Smooth muscle cell of the brain vasculature (primary cell): ENCODE measurements at places on chromosomes 12 and 14.
A peak's percentile ranks its signal among the peaks of the same experiment; 100 is the strongest.

- no peak for DNase-seq
Measured at GRCh38 chr12:54372113-54372806, 8.0 kb upstream of the GPR84 start.

DNA sequence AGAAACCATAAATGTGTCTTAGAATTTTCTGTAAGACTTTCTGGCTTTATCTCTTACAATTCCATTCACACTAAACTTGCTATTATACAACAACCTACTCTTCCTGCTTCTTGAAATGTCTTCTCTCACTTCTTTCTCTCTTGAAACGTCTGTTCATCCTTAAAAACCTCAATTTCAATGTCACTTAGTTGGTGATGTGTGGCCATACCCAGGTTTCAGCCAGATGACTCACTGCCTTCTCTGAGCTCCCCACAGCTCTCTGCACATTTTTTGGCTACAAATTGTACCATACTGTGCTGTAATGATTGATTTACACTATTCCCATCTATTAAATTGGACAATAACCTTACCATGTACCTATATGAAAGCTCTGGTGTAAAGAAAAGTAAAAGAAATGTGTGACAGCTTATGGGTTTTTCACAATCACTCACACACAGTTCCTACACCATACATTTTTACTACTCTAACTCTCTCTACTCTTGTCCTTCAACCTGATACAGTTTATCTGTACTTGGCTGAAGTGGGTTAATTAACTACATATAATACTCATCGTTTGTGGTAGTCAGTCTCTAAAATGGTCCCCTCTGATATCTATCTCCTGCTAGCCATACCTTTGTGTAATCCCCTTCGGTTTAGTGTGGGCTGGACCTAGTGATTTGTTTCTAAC lies 222.1 kb downstream of the NELL2 start:
- no peak for DNase-seq

- DNase-seq = no peak
Measured at GRCh38 chr14:74684434-74684833, 28.4 kb downstream of the AREL1 start.

GRCh38 chr12:96329545-96329944 lies 70.7 kb downstream of the CDK17 start:
- DNase-seq = no peak

DNA sequence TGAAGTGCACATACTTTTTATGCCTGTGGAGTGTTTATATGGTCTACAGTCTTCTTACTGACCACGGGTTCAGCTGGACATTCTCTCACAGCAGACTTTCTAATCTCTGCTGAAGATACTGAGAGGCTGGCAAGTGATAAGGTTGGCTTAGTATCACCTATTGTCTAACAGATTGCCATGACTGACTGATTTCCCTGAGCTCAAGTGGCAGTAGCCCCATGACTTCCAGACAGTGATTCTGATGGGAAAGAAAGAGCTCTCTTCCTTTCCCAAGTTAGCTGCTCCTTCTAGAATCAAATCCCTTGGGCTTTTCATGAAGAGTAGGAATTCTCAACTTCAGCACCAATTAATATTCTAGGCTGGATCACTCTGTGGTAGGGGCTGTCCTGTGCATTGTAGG lies 141.4 kb downstream of the ANO4 start:
- no peak for DNase-seq

- no peak for DNase-seq
Measured at GRCh38 chr14:84453307-84453950, 1076.5 kb upstream of the FLRT2 start.

DNA sequence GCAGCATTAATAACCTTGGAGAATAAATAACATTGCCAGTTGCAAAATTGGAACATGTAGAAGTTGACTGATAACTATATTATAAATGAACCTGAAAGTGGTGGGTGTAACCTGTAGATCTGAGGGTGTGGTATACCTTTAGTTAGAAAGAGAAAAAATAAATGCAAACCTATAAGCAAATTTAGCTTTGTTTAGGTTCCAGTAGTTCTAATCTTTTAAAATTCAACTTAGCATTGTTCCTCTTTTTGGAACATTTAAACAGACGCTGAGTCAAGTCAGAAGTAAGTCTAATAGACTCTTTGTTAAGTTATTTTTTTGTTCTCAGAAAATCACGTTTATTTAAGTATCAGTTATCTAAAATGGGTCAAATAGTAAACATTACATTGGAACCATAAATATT lies 120.0 kb downstream of the DNAI7 start:
- DNase-seq = no peak

DNA sequence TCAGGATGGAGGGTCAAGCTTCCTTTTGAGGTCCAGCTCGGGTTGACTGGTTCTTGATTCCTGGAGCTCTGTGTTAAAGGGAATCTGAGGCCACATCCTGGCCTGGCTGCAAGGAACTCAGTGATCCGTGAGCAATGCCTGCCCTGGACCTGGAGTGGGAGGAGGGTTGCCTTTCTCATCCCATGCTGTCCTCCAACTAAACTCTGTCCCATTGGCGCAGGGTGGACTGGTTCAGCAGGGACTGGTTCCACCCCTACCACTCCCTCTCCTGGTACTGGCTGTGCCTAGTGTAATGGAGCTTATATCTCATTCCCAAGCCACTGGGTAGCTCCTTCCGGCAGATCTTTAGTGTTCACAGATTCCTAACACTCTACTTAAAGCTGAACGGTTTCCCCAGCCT lies 3.9 kb upstream of the CMKLR1 start:
- DNase-seq = no peak

DNA sequence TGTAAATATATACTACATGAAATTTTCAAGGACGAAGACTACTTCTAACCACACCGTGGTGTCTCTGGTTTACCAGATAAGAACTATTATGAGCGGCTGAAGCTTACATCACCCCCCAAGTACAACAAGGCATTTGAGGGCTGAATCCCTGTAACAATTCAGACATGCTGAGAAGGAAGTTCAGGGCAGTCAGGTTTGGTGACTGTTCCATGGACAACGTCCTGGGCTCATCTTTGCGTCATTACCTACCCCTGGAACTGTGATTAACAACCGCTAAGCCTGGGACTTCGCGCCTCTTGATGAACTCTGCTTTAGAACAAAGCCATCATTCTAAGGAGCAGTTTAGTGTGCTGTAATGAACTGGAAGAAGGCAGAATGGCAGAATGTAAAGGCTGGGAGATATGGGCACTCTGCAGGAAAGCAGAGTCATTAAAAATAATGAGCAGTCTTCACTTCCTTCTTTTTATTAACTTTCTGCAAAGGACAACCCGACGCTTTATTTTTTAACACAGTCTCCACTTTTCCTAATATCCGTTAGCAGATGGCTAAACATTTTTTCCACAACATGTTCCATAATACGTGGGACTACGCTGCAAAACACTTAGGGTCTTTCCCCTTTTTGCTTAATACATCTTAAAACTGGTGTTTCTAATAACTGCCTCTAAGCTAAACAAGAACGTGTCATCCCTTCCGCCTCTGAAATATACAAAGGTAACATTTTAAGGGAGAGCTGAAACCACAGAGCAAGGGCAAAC lies 263.2 kb downstream of the ADAMTS20 start:
- DNase-seq = no peak

DNA sequence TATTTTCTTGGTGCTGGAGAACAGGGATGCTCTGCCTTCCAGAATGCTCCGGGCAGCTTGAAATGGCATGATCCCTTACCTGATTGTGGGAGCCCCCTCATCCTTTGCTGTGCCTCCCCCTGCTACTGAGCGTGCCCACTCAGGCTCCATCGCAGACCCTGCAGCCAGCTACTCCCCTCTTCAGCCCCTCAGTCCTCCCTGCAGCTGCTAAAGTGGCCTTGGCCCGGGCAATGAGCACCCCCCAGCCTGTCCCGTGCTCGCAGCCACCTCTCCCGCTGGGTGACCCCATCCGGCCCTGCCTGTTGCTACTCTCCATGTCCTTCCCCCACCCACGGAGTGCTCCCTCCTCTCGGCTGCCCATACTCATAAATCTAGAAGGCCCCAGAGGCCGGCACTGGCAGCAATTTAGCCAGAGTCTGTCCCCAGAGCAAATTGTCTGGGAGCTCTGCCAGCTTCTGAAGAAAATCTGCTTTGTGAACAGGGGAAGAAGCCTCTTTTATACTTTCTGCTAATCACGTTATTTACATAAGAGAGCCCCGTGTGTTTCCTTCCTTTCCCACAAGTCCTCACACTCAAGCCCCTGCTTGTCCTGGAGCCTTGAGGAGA lies 143.7 kb upstream of the FRMD6 start:
- DNase-seq = no peak

- no peak for DNase-seq
Measured at GRCh38 chr12:43151441-43151981, 400.5 kb downstream of the ADAMTS20 start.

GRCh38 chr12:46217541-46218321 lies 51.1 kb downstream of the SLC38A1 start:
- DNase-seq = no peak

DNA sequence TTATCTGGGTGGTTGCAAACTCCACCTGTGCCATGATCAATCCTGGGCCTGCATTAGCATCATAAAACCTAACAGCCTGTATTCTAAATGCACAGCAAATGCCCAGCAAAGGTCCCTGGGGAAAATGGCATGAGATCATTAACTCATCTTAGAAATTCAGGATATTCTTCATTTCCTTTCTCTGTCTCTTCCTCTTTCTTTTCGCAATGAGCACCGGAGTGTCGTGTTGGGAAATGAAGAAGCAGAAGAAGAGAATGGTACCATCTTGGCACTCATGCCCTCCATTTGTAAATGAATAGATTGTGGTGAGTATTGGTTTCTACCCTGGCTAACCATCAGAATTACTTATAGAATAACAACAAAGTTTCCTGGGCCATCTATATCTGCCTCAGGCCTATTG lies 193.6 kb downstream of the GALC start:
- no peak for DNase-seq

DNA sequence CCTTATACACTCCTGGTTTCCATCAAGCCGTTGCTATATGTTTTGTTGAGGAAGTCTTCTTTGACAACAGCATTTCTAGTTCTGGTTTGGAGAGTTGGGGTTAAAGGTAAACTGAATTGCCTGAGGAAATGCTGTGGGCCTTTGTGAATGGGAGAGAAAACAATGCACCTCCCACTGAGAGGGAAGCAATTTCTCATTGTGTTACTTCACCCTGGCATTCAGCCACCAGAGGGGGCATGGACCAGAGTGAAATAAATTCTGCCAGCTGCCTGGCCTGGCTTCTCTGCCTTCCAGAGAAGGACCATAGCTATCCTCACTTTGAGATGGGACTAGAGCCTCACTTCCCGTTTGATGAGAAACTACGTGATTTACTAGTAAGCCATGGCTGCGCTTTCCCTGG lies 475.3 kb downstream of the EGLN3 start:
- DNase-seq = peak; percentile 62
